Stimulated activated CD4-positive, alpha-beta T cell treated with anti-CD3 and anti-CD28 coated beads, Interleukin-1b, Interleukin-23, amount 100 ng/mL, for 1 hour (primary cell): ENCODE measurements at places on chromosomes 11 and 22.

DNA sequence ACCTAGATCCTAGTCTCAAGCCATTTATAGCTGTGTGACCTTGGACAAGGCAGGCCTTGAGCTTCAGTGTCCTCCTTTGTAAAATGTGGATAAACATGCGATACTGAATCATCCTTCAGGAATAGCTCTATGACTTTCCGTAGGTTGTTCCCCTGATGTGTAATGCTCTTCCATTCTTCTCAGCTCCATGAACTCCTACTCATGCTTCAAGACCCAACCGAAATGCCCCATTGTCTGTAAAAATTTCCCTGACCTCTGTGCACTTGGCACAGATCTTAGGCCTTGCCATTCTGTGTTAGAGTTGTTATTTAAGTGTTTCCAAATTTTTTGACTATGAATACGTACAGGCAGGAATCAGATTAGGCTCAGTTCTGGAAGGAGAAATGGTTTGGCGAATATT is 3.3 kb upstream of the BEST1 start:
- DNase-seq = no peak

DNA sequence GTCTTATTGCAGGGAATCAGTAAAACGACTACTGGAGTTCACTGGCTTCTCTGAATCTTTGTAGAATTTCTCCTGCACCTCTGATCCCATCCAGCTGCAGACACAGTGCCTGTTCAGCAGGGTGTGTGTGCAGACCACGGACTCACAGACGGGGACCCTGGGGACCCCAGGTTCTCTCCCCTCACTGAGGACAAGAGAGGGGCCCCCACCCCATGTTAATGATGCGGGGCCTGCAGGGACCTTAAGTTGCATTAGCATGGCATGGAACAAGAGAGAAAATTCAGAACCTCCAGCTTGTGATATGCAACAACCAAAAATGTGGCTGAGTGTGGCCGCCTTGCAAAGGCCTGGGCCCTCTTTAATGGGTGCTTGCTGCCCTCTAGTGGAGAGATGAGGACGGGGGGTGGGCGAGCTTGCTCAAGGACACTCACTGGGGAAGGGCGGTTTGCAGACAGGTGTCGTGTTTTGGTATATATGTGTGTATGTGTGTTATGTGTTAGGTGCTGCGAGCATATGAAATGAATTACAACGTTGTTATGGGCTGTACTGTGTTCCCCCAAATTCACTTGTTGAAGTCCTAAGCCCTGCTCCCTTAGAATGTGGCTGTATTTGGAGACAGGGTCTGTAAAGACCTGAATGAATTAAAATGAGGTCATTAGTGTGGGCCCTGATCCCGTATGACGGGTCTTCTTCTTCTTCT is 84.4 kb upstream of the SEPTIN5 start:
- DNase-seq = peak; percentile 83

GRCh38 chr22:19540394-19540793 is 16.2 kb upstream of the CLDN5 start:
- DNase-seq = no peak

GRCh38 chr11:88183233-88183632 is 8.0 kb upstream of the RAB38 start:
- DNase-seq = no peak

GRCh38 chr11:111549869-111550203 is 9.3 kb downstream of the LAYN start:
- no peak for DNase-seq

GRCh38 chr11:57318178-57318577 is 6.6 kb downstream of the TNKS1BP1 start:
- DNase-seq = no peak
